ENCODE measurements at places on chromosomes 3 and 15. TPM values are rescaled to one million over a fixed set of nuclear protein-coding genes. Genes with fewer than 3 reads are reported as not detected.

GRCh38 chr3:46539443-46540005 is 26.6 kb downstream of the LRRC2 start:
- DNase-seq: no peak

DNA sequence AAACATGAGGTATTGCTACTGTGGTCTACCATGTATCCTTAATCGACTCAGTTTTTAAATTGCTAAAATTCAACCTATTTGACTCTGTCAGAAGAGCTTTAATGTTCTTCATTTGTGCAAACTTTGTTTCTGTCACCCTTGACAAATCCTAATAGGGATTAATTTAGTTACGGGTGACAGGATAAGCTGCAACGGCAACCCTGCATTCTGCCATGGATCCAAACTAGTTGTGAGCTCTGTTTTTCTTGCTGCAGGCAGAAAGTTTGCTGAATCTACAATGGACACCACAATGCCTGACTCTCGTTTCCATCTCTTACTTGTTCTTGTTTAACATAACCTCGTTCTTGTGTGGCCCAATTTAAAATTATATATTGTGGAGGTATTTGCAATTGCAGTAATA is 352.3 kb downstream of the ROBO2 start:
- DNase-seq: no peak

The RFT1 gene
- polyA plus RNA-seq: 24.8 TPM

- no peak for DNase-seq
Observed at GRCh38 chr15:55241891-55242290, 45.1 kb upstream of the RSL24D1 start.

The RGMA gene
- polyA plus RNA-seq: 8.9 TPM

- DNase-seq: no peak
Observed at GRCh38 chr15:80871858-80872257, 92.7 kb downstream of the CEMIP start.

The OSTN gene
- 19.2 TPM for polyA plus RNA-seq

DNA sequence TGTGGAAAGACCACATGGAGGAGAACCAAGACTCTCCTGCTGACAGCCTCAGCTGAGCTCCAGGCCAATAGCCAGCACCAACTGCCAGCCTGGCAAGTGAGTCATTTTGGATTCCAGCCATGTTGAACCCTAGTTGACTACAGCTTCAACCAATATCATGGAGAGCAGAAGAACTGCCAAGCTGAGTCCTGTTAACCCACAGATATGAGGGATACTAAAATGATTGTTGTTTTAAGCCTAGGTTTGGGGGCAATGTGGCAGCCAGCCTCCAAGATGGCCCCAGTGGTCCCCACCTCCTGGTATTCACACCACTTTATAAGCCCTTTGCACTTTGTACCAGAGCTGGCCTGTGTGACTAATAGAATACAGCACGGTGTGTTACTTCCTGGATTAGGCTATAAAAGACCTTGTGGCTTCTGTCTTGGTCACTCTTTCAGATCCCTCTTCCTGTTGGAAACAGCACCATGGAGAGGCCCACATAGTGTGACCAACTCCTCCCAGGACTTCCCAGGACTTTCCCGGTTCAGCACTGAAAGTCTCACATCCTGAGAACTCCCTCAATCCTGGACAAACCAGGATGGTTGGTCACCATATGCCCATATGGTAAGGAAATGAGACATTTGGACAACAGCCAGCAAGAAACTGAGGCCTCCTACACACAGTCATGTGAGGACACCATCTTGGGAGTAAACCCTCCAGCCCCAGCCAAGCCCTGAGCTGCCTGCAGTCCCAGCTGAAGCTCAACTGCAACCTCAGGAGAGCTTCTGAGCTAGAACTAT is 32.4 kb upstream of the CDV3 start:
- DNase-seq: no peak

DNA sequence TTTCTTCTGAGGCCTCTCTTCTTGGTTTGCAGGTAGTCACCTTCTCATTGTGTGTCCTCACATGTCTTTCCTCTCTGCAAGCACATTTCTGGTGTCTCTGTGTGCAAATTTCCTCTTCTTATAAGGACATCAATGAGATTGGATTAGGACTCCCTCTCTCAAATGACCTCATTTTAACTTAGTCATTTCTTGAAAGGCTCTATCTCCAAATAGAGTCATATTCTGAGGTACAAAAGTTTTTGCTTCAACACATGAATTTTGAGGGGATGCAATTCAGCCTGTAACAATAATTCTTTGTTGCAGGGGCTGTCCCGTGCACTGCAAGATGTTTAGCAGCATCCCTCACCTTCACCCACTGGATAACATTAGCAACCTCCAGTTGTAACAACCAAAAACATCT is 115.0 kb upstream of the DCBLD2 start:
- no peak for DNase-seq

GRCh38 chr15:61748529-61748928 is 311.7 kb downstream of the VPS13C start:
- no peak for DNase-seq

DNA sequence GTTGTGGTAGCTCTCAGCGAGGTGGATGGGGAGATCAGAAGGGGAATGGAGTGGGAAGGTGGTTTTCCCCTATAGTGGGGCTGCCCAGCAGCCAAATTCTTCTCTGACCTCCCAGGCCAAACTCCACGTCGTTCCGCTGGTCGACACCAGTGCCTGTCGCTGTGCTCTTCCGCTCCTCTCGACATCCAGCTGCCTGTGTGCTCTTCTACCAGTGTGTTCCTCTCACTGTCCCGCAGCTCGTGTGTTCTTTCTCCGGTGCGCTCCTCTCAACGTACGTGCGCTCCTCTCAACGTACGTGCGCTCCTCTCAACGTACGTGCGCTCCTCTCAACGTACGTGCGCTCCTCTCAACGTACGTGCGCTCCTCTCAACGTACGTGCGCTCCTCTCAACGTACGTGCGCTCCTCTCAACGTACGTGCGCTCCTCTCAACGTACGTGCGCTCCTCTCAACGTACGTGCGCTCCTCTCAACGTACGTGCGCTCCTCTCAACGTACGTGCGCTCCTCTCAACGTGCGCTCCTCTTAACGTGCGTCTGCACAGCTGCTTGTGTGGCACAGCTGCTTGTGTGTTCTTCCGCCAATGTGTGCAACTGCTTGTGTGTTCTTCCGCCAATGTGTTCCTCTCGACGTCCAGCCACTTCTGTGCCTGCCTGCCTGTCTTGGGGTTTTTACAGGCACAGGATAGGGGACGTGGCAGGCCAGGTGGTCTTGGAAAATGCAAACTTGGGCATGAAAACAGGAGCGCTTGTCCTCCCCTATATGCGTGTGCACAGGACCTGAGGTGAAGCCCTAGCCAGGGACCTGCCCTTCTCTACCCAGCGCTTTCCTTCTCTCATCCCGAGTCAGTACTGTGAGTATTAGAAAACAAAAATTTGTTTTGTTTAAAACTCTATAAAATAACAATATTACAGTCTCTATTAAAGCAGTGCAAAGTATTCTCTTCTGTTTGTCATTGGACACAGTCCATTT is 991.1 kb downstream of the GBE1 start:
- no peak for DNase-seq

DNA sequence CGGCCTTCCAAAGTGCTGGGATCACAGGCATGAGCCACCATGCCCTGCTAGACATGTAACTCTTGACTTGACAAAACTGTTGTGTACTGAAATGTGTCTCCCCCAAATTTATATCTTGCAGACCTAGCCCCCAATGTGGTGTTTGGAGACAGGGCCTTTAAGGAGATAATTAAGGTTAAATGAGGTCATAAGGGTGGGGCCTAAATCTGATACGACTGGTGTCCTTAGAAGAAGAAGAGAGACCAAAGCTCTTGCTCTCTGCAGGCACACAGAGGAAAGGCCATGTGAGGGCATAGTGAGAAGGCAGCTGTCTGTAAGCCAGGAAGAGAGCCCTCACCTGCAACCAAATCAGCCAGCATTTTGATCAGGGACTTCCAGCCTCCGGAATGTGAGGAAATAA is 361.3 kb downstream of the SV2B start:
- no peak for DNase-seq

- peak; percentile 12 for DNase-seq
Observed at GRCh38 chr3:157387708-157388435, 48.8 kb upstream of the PTX3 start.

GRCh38 chr3:170058127-170058526 is 20.3 kb downstream of the GPR160 start:
- no peak for DNase-seq

The POLQ gene
- polyA plus RNA-seq: 4.3 TPM

DNA sequence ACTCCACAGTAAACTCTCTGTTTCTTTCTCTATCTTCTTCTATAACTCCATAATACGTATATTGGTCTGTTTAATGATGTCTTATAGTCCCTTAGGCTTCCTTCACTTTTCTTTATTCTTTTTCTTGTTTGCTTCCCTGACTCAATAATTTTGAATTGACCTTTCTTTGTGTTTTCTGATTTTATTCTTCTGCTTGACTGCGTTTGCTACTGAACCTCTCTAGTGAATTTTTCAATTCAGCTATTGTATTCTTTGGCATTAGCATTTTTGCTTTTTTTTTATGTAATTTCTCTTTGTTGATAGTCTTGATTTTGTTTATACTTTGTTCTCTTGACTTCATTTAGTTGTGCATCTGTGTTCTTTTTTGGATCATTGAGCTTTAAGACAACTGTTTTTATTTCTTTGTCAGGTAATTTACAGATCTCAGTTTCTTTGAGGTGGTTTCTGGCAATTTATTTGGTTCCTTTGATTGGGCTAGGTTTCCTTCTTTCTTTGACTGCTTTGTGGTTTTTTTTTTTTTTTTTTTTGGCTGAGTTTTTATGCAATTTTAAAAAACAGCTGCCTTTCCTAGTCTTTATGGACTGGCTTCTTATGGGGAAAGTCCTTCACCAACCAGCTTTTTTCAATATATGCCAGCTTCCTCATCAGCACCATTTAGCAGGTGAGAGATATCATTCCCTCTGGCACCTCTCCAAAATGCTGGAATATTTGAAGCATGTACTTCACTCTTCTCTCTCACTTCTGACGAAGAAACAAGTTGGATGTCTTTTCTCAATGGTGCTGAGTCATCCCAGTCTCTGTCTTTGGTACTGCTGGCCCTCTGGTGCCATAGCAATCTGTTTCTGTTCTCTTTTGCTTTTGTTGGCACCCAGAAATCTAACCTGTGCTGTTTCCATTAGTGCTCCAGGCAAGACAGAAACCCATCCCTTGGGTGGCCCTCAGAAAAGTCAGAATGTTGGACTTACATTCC is 17.6 kb downstream of the RSRC1 start:
- no peak for DNase-seq

All from right renal pelvis (tissue), 4 donors.